ENCODE measurements at places on chromosomes 13 and 19. TPM values are rescaled to one million over a fixed set of nuclear protein-coding genes. Genes with fewer than 3 reads are reported as not detected.
A peak's percentile ranks its signal among the peaks of the same experiment; 100 is the strongest.

PPP6R1 gene
- 260 TPM for total RNA-seq

GRCh38 chr19:45138303-45138751 is 22.5 kb downstream of the NKPD1 start:
- peaks cover 26% of the 10 kb centered on the region for H3K4me1 ChIP-seq
- H3K27me3 ChIP-seq, result no peaks in the 10 kb centered on the region
- H3K36me3 ChIP-seq, result no peaks in the 10 kb centered on the region
- DNase-seq, result no peak
- no peak overlapping the region for H3K4me3 ChIP-seq
- H3K27ac ChIP-seq, result no peak overlapping the region

DNA sequence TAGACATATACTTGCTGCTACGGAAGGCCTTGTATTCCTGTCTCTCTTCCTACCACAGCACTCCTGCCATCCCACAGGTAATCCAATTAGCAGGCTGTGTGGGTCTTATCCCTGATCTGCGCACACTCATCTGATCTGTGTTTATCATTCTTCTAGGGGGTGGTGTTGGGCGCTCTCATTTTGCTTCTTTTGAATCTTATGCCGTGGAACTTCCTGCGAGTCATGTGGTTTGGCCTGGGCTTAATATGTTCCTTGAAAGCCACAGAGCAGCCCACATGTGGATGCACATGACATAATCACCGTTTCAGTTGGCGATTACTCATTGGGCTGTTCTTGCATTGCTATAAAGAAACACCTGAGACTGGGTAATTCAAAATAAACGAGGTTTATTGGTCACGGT is 7.5 kb downstream of the RASA3 start:
- peak overlapping the region; percentile 68 for H3K4me3 ChIP-seq
- peak; percentile 80 for DNase-seq
- H3K4me1 ChIP-seq, result peaks cover 63% of the 10 kb centered on the region
- H3K36me3 ChIP-seq, result peaks cover 6% of the 10 kb centered on the region

GRCh38 chr13:102846261-102847015 is 606 bp downstream of the ERCC5 start:
- H3K36me3 ChIP-seq, result no peaks in the 10 kb centered on the region
- H3K4me3 ChIP-seq, result peak overlapping the region; percentile 93
- no peaks in the 10 kb centered on the region for H3K27me3 ChIP-seq

DNA sequence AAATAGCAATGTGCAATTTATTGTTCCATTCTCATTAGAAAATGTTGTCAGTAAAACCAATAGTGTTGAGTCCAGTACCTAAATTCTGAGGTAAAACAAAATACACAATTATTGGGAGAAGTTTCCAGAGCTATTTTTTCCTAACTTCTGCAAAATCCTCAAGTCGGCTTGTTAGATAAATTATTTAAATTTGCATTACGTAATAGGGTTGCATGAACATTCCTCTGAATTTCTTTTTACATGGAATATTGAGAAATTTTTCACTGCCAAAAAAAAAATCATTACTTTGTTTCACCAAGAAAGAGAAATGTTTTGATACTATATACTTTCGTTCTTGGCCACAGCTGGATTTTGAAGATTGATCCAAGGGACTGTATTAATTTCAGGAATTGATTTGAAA is 1.5 kb downstream of the ZNF507 start:
- H3K4me1 ChIP-seq, result peaks cover 38% of the 10 kb centered on the region
- DNase-seq, result no peak
- H3K27me3 ChIP-seq, result no peaks in the 10 kb centered on the region
- peaks cover 25% of the 10 kb centered on the region for H3K36me3 ChIP-seq

All from natural killer cell treated with Interleukin-12 subunit alpha and Interleukin-12 subunit beta and Interleukin-15 and Interleukin-18, amount 100 ng/mL, for 72 hours (primary cell).